Stimulated activated CD8-positive, alpha-beta memory T cell treated with anti-CD3 and anti-CD28 coated beads, Interleukin-7, amount 100 ng/mL, for 1 hour (primary cell): ENCODE measurements at places on chromosomes 1 and 21.
A peak's percentile ranks its signal among the peaks of the same experiment; 100 is the strongest.

DNA sequence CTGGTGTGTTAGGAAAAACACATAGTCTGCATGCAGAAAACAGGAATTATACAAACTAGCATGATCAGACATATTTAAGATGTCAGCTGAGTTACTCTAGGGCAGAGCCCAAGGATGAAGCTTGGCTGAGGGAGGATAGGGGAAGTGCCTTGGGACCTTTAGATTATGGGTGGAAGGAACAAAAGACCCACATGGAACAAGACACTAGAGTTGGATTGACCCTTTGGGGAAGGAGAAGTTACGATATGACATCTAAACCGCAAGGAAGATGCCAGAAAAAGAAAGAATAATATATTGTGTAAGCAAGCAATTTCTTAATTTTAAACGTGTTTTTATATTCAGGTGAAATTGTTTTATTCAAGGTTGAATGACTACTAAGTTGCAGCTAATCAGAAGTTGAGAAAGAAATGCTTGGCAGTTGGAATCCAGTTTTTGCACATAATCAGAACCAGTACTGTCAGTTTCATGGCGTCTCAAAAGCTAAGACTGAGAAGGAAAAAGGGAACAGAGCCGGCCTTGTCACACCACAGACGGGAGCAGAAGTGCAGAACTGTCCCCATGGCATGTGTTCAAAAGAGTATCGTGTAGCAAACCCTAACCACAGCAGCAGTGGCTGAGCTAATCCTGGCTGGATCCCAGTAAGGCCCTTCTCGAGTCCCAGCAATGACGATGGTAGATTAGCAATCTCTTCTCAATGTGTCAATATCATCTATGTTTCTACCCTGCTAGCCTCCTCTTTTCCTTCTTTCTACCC, 31.2 kb upstream of the IFNAR2 start:
- no peak for DNase-seq

DNA sequence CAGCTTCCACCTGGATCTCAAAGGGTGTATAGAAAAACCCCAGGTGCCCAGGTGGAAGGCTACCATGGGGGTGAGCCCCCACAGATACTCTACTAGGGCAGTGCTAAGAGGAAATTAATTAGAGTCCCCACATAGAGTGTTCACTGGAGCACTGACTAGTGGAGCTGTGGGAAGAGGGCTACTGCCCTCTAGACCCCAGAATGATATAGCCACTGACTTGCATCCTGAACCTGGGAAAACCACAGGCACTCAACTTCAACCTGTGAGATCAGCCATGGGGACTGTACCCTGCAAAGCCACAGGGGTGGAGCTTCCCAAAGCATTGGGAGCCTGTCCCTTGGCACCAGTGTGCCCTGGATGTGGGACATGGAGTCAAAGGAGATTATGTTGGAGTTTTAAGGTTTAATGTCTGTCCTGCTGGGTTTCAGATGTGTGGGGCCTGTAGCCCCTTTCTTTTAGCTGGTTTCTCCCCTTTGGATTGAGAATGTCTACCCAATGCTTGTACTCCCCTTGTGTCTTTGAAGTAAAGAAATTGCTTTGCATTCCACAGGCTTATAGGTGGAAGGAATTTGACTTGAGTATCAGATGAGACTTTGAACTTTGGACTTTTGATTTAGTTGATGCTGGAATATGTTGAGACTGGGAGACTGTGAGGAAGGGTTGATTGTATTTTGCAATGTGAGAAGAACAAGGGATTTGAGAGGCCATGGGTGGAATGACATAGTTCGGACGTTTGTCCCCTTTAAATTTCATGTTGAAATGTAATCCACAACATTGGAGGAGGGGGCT, 31.8 kb upstream of the CDC14A start:
- DNase-seq, result no peak

- peak; percentile 22 for DNase-seq
Measured at GRCh38 chr1:20376880-20377494, 86.3 kb downstream of the VWA5B1 start.

DNA sequence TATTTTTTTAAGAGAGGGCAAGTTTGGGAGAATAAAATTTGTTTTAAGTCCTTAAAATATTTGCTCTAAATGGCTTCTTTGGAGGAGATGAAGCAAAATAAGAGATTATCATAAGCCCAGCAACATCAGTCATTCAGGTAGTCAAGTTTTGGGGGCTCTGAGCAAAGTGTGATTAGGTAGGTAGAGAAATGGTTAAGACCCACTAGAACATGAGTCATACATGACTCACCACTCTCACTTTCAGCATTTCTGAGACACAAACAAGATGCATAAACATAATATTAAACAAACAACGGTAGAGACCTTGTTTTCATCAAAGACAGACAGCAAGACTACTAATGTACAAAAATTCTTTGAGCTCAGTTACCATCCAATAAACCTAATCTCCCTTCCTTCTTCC, 272.2 kb downstream of the LMO4 start:
- no peak for DNase-seq

- DNase-seq, result no peak
Measured at GRCh38 chr1:54781023-54781723, 16.9 kb upstream of the PARS2 start.
